ENCODE measurements at places on chromosomes 7 and 10.

GRCh38 chr10:48199580-48200377 lies 74.7 kb downstream of the FRMPD2 start:
- no peak for DNase-seq

GRCh38 chr7:156606691-156607331 lies 33.8 kb upstream of the RNF32 start:
- no peak for DNase-seq

DNA sequence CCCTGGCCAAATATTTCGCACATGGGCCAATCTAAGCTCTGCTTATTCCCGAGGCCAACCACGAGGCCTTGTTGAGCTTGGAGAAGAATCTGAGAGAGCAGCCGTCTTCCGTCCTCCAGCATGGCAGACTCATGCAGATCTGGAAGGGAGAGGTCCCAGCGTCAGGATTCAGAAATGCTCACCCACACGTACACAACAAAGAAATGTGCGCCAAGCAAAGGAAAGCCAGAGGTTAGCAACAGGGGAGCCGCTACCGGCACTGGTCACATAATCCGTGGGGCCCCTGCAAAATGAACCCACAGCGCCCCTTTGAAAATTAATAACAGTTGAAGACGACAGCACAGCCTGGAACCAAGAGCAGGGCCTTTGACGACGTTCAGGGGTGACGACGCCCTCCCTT lies 25.4 kb upstream of the PRKAG2 start:
- DNase-seq = no peak

DNA sequence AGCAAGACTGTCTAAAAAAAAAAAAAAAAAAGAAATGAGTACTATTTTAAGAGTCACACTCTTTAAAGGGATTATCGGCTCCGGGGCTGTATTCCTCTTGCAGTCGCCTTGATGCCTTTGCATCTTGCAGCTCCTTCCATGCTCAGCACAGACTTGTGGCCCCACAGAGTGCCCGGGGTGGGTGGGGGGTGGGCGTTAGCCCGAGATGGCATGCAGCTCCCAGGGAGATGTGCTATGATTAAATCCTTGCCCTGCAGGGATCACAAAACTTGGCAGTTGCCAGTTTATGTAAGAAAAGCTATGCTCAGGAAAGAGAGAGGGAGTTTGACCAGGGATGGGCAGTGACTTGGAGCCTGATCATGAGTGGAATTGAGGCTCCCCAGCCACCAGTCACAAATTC lies 81.9 kb downstream of the CCDC3 start:
- DNase-seq = no peak

- no peak for DNase-seq
Observed at GRCh38 chr7:139525239-139525638, 1.8 kb downstream of the CLEC2L start.

- peak; percentile 82 for DNase-seq
Observed at GRCh38 chr10:91909117-91909677, at the start of gene FGFBP3. Gene FGFBP3 (minus strand): TSS chr10:91909486. CDS start chr10:91908969, 517 bp downstream.

DNA sequence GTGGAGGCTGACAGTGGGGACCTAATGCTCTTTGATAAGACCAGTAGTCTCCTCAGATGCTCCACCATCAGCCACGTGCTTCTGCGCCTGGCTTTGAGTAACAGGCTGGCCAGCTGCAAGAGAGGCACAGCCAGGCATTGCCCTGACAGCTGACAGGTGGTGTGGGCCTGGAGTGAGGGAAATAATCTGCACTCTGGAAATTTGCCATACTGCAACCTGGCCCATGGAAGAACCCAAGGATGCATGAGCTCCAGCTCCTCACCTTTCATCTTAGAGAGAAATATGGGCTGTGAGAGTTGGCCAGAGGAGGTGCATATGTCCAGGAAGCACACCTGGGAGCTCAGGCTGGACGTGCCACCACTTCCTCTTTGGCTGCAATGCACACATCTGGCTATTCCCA lies 118.9 kb downstream of the PLXDC2 start:
- DNase-seq = no peak

DNA sequence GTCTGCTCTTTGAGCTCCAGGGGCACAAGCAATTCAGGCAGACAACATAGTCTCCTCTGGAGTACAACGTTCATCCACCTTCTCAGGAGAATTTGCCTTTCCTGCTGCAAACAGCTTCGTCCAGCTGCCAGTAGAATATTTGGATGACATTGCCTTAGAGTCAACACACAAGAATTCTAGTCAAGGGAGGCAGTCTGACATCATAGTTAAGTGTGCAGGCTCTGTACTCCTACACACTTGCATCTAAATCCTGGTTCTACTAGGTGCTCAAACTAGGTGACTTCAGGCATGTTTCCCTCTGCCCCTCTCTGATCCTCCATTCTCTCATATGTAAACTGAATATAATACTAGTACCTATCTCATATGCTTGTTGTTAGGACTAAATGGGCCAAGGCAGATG lies 314.8 kb downstream of the HPSE2 start:
- no peak for DNase-seq

GRCh38 chr10:22230158-22230833 lies 12.5 kb upstream of the EBLN1 start:
- DNase-seq = peak; percentile 62

Data from NCI-H1417 (cell line).